Occipital lobe (tissue), 3 donors: ENCODE measurements at places on chromosomes 4 and X. TPM values are rescaled to one million over a fixed set of nuclear protein-coding genes. Genes with fewer than 3 reads are reported as not detected.

The GYPB gene
- 3.4 TPM for total RNA-seq

The CT83 gene
- not detected for total RNA-seq

The CXorf51A gene
- not detected for total RNA-seq

The RAB41 gene
- total RNA-seq: not detected

The STK26 gene
- total RNA-seq: 0.78 TPM
